Epithelial cell of proximal tubule (primary cell): ENCODE measurements at places on chromosomes 6 and 20. TPM values are rescaled to one million over a fixed set of nuclear protein-coding genes. Genes with fewer than 3 reads are reported as not detected.

Gene SNX3
- 102 and 118 TPM in 2 replicates for total RNA-seq

Gene EHMT2
- total RNA-seq: 44.0 and 54.6 TPM in 2 replicates

Gene C20orf141
- 1.1 TPM in 1 of 2 replicates, not detected in the other for total RNA-seq

Gene SLC13A3
- total RNA-seq: 1.2 and 1.6 TPM in 2 replicates

Gene CDC5L
- 25.4 and 25.9 TPM in 2 replicates for total RNA-seq

Gene TREML1
- total RNA-seq: not detected in 2 replicates
